ENCODE measurements at places on chromosomes 1 and 21.
A peak's percentile ranks its signal among the peaks of the same experiment; 100 is the strongest.

GRCh38 chr1:203342192-203342940 is 8.6 kb downstream of the FMOD start:
- DNase-seq, result no peak

- DNase-seq, result no peak
Measured at GRCh38 chr1:11539850-11540772, 61.2 kb downstream of the DISP3 start.

GRCh38 chr1:239126884-239127283 is 259.5 kb upstream of the CHRM3 start:
- no peak for DNase-seq

- DNase-seq, result no peak
Measured at GRCh38 chr1:27634985-27635367, at the start of gene FGR. Gene FGR (minus strand): TSS chr1:27635185. CDS start chr1:27623916, 11,269 bp downstream.

DNA sequence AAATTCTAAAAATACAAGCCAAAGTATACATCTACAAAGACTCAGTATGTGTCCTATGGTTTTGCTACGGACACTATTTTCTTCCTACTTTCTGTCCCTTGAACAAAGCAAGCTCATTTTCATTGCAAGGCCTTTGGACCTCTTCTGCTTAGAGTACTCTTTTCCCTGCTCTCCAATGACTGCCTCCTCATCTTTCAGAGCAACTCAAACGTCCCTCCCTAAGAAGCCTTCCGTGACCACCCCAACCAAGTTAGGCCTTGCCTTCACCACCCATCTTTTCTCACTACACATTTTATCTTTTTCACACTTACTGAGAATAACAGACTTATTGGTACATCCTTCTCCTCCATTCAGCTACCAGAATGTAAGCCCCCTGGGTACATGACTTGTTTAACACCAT is 39.9 kb downstream of the ENAH start:
- DNase-seq, result no peak

GRCh38 chr1:177809819-177810218 is 160.0 kb downstream of the SEC16B start:
- no peak for DNase-seq

- DNase-seq, result no peak
Measured at GRCh38 chr1:42109600-42109999, 43.6 kb upstream of the GUCA2B start.

DNA sequence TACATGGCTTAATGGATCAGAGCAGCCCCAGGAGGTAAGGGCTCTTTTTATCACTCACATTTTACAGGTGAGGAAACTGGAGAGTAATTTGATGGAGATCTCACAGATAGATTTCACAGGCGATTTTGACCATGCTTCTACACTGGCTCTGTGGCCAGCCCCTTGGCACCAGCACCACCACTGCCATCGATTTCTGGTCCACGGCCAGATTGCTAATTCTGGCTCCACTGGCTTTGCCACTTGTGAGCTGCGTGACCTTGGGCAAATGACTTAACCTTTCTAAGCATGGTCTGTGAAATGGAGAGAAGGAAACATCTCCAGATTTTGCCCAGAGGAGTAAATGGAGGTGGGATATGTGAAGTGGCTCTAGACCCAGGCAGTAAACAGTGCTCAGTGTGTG is 32.6 kb downstream of the KCNC4 start:
- no peak for DNase-seq

- no peak for DNase-seq
Measured at GRCh38 chr21:38721958-38722357, 83.8 kb upstream of the ETS2 start.

- DNase-seq, result no peak
Measured at GRCh38 chr1:226324479-226324878, 15.5 kb upstream of the LIN9 start.

DNA sequence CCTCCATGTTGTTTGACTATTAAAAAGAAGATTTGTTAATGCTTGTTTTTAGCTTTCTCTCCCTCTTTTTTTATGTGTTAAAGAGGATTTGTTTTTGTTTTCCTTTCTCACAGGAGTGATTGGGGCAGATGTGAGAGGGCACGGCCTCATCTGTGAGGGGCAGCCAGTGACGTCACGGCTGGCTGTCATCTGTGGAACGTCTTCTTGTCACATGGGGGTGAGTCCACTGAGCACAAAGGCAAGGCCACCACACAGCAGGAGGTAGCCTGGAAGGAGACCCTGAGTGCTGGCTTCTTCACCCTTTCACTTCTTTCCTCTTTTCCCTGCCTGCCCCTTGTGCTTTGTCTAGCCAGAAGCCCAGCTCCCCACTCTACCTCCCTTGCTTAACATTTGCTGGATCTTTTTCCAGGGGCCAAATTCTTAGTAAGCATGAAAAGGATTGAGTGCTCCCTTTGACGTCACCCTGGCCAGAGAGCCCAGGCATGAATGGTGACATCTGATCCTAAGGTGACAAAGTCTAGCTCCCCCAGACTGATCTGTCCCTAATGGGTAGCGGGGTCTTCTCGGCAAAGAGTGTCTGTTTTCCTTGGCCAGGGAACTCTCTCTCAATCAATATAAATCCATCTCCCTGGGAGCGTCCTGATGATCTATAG is 257.2 kb downstream of the FGGY start:
- no peak for DNase-seq

DNA sequence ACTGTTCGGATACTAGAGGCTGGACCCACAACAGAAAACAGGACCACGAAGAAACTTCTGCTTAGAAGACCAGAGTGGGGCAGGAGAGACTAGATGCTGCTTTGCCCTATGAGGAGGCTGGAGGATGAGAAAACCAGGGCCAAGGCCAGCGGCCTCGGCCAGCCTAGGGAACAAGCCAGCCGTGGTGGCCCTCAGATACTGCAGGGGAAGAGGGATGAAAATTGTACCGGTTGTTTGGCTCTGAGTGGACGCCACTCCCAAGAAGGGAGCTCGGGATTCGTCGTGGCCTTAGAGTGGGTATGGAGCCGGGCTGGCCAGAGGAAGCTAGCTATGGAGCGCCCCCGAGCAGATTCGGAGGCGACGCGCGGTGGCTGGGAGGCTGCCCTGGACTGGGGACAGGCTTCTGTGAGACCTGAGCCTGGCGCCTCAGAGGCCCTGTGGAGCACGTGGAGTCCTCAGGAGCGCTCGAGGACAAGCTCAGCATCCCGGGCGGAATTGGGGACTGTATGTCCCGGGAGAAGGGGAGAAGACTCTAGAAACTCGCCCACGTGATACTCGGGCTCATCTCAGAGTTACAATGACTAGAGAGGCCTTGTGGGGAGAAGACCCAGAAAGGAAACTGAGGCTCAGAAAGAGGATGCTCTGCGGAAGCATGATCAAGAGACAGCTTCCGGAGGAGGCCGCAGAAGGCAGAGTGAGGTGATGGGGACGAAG is 2.8 kb downstream of the PRRX1 start:
- DNase-seq, result no peak

DNA sequence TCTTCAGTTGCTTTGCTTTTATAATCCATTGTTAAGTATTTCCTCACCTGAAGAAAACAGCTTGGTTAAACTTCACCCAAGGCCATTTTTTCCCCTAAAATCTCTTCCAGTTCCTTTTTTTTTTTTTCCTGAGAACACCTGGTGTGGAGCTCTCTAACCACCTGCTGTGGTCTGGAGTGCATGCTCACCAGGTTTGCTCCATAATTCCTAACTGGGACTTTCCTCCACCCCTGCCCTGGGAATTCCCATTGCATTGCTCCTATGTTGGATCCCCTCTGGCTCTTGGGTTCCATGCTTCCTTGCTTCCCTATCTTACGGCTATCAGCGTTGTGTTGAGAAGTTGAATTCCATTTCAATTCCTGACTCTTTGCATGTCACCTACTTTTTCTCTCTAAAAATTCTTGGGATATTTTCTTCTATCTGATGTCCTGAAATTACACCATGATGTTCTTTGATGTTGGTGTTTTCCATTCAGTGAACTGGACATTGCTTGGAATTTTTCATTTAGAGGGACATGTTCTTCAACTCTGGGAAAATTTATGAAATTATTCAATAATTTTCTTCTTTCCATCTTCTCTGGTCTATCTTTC is 19.6 kb upstream of the DYRK1A start:
- no peak for DNase-seq

DNA sequence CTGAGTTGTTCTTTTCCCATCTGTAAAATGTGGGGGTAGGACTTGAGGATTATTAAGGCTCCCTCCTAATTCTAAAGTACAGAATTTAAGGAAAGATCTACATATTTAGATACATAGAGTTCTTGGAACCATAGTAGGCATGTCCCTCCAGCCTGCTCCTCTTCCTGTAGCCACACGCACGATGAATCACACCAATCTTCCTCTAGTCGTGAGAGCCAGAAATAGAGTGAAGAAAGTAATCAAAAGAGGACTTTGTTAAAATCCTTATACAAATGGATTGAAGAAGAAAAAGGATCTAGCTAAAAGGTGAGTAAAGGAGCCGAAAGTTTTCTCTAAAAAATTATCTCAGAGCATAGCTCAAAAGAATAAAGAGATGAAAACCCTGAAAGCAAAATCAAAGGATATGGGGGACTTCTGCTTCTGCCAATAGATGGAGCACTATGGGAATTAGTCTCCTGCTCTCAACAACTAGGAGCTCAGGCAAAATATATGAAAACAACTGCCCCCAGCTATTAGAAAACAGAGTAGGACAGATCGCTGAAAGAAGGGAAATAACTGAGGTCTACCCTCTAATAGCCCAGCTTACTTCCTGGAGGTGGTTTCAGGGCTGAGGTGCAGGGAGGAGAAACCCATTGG is 8.5 kb downstream of the C1orf141 start:
- DNase-seq, result no peak

DNA sequence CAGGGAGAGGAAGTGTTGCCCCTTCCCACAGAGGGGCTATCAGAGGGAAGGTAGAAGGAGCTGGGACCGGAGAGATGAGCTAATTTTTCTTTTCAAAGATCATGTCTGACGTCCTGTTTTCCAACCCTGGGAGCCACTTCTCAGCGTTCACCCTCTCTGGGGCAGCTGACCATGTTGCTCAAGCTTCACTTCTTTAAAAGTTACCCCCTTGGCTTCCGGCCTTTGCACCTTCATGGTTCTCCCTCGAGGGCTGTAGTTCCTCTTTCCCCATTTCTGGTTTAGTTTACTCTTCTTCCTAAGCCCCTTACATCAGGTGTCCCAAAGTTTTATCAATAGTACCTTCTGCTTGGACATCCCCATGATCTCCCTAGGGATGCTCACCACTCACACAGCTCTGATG is 23.8 kb upstream of the CSF1 start:
- no peak for DNase-seq

DNA sequence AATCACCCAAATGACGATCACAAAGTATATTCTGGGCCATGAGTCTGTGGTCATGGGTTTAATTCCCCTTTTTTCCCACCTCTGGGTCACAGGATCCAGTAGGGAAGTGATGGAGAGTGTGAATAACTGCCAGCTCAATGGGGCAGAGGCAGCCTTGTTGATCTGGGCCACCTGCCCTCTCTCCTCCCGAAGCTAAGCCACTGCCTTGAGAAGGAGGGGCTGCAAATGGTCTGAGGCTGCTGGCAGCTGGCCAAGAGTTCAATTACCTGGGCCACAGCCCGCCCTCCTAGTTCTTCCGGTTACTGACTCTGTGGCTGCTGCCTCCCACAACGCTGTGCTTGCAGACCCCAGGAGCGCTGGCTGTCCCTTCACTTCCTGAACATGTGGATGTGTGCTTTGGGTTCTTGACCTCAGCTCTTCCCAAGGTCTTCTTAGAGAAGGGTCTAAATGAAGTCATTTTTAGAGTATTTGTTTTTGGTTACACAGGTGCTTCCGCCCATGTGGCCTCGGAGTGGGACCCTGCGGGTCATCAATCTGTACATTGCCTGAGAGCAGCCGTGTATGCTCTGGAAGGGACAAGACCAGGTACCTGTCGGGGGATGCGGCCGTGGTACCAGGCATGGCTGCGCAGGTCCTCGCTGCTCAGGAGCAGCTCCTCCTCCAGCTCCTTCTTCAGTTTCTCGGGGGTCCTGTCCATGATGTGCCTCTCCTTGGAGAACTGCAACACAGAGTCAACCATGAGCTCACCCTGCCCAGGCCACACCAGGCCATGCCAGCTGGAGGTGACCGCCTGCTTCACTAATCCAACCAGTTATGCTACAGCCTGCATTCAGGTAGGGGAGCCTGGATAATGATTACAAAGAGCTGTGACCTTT is 89.7 kb downstream of the BCAR3 start:
- DNase-seq, result no peak

- DNase-seq, result peak; percentile 50
Measured at GRCh38 chr1:112061056-112061455, 71.6 kb upstream of the KCND3 start.

GRCh38 chr1:180539136-180539535 is 19.6 kb upstream of the OVAAL start:
- no peak for DNase-seq

DNA sequence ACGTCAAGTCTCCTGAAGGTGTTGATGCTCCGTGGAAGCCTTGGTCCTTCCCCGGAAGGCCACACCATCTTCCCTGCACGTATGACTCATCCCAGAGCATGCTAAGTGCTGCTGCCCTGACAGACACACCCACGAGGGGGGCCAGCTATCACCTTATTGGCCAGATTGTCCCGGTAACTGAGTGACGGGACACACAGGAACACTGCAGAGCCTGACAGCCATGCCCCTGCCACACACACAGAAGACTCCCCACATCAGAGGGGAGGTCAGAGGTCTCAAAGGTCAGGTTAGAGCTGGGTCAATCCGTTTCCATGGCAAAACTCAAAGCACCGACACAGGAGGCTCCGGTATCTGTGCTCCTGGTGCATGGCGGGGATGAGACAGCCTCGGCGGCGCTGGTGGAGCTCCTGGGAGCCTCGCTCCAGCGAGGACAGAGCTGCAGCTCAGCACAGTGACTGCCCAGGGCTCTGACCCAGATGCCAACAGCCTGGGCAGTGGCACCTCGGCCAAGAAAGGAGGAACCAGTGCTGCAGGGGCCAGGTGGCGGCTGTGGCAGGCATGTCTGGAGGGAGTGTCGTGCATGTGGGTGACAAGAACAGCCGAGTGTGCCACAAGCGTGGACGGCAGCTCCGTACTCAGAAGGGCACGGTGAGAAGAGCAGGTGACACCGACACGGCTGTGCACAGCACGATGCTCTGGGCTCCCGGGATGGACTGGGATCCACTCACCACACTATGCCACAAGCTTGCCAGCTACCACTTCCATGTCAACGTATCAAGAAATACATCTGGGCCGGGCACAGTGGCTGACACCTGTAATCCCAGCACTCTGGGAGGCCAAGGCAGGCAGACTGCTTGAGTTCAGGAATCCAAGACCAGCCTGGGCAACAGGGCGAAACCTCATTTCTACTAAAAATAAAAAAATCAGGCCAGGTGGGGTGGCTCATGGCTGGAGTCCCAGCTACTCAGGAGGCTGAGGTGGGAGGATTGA is 14.8 kb upstream of the TMEM240 start:
- DNase-seq, result no peak

- DNase-seq, result no peak
Measured at GRCh38 chr1:53799141-53799540, 39.0 kb downstream of the NDC1 start.

DNA sequence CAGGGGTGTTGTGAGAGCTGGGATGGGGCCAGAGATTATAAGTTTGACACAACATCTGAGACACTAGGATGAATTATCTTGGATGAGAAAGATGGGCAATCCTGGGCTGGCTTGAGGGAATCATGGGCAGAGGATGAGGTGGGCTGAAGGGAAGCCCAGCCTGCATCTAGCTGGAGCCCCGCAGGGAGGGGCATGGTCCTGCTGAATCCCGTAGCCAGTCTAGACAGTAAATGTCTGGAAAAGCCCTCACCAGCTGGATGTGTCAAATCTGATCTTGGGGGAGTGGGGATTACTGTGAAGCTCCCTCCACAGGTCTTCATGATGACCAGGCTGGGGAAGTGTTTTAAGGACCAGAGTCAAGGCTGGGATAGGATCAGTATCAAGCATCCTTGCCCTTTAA is 3.6 kb upstream of the CASQ1 start:
- DNase-seq, result no peak

GRCh38 chr1:41013796-41014195 is 7.7 kb downstream of the SLFNL1 start:
- DNase-seq, result no peak

- no peak for DNase-seq
Measured at GRCh38 chr1:174167265-174167803, 8.0 kb downstream of the RABGAP1L start.

All from keratinocyte (primary cell).